ENCODE measurements at places on chromosomes 7 and 10.

- DNase-seq = no peak
Measured at GRCh38 chr7:96837593-96837992, 127.9 kb upstream of the SEM1 start.

DNA sequence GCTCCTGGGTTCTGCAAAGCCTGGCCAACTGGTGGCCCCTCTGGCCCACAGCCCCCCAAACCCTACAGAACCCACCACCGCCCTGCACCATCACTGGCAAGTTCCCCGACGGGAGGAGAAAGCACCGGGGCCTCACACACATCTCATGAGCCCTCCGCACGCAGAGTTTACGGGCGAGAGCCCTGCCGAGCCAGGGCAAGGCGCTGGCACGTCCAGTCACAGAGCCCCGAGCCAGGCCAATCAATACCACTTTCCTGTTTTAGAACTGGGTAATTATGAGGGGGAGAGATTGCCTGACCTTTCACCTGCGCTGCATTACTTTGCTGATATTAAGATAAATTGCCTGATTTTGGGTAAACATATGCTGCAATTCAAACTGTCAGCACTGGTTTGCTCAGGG lies 113.3 kb downstream of the EBF3 start:
- DNase-seq = no peak

DNA sequence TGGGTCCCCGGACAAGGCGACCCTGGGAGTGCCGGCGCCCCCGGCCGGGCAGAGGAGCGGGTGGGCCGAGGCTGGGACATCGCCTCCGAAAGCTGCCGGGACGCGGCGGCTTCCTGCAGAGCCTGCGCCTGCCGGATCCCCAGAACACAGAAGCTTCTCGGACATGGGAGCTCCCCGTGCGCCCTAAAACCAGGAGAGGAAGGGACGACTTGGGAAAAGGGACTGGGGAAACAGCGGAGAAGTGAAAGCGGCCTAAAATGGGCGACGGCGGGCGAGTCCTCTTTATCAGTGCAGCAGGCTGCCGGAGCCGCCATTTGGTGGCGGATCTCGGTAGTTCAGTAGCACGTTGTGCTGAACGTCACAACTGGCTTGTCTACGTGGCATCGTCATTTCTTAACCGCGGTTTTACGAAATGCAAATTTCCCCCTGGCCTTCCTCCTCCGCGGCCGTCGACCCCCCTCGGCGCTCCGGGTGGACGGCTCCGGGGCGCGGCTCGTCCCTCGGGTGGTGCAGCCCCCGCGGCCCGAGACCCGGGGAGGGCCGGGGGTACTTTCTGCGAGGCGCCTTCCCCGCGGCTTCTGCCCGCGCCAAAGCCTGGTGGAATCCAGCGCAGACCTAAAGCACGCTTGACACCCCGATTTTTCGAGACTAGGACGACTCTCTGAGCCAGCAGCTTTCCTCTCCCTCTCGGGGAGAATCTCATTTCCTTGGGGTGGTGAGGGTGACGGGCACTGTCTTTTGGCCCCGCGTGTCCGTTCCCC lies 9.9 kb upstream of the SPAG6 start:
- peak; percentile 49 for DNase-seq

- DNase-seq = no peak
Measured at GRCh38 chr10:27995311-27995710, 3.6 kb downstream of the ODAD2 start.

- no peak for DNase-seq
Measured at GRCh38 chr10:118534136-118534535, 61.3 kb downstream of the PRLHR start.
